ENCODE measurements at places on chromosomes 7 and 10. TPM values are rescaled to one million over a fixed set of nuclear protein-coding genes. Genes with fewer than 3 reads are reported as not detected.

ACTA2 gene
- total RNA-seq = 21.8 TPM

ENO4 gene
- 0.10 TPM for total RNA-seq

SMO gene
- 13.8 TPM for total RNA-seq

GIMAP4 gene
- not detected for total RNA-seq

CADPS2 gene
- 0.03 TPM for total RNA-seq

All from A549 treated with dexamethasone at 1 μM for 4 hours (cell line).